Tibial nerve (tissue), 4 donors: ENCODE measurements at places on chromosomes 3 and 15. TPM values are rescaled to one million over a fixed set of nuclear protein-coding genes. Genes with fewer than 3 reads are reported as not detected.

DNA sequence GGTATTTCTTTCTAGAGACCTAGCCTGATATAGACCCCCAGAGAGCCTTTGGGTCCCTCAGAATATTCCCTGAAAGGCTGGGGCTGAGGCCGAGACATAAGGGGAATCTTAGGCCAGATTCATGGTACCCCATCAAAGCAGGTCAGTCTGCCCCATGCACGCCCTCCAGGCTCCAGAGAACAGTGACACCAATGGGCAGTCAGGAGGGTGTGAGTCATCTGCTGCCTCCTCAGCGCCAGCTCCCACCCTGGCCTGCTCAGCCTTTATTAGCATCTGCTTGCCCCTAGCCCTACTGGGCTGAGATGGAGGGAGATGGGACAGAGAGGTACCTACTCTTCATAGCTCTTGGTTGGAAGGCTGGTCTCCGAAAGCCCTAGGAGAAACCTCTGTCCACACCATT, 14.3 kb upstream of the CAMKV start:
- DNase-seq = no peak

GRCh38 chr3:69009559-69010410, 3.7 kb downstream of the EOGT start:
- DNase-seq = no peak

GRCh38 chr3:12822725-12823373, 18.5 kb downstream of the RPL32 start:
- no peak for DNase-seq

The SERINC4 gene
- not detected for total RNA-seq

The SEMA6D gene
- total RNA-seq = 19.2 TPM

The RPL35A gene
- 531 TPM for total RNA-seq

The SPTSSB gene
- not detected for total RNA-seq
